ENCODE measurements at places on chromosomes 5 and 9.

- DNase-seq: no peak
Observed at GRCh38 chr9:98134702-98135557, 15.9 kb upstream of the TRIM14 start.

DNA sequence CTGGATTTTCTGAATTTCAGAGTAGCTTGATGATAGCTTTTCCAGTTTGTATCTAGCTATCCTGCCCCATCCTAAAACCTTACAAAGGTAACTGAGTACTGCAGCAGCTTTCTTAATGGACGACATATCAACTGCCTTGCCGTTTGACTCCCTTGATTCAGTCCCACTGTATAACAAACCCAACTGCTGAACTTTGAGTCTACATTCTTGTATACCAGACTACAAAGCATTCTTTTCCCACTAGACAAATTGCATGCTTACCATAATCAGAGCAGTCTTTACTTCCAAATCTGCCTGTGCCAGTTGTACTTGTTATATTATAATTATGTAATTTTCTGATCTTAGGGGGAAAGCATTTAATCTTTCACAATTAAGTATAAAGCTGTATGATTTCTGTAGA lies 47.3 kb downstream of the ANKRD31 start:
- no peak for DNase-seq

DNA sequence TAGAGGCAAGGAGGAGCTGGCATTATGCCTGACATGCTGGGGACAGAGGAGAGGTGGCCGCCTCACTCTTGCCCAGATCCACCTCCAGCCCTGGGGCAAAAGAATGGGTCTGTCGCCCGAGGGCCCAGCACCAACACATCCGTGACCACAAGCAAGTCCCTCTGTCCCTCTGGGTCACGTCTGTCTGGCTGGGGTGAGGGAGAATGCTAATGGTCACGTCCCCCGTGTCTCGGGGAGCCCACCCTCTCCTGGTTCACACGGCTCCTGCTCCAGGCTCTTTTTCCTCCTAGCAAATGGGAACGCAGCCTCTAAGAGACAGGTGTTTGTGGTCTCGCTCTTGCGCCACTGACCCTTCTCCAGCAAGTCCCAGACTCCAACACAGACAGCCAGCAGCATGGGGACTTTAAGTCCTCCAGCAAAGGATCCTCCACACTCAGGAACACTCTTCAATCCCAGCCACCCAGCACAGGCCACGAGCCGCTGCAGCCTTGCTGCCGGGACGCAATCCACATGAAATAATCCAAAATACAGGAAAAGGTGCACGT lies 4.1 kb downstream of the ENG start:
- DNase-seq: no peak

DNA sequence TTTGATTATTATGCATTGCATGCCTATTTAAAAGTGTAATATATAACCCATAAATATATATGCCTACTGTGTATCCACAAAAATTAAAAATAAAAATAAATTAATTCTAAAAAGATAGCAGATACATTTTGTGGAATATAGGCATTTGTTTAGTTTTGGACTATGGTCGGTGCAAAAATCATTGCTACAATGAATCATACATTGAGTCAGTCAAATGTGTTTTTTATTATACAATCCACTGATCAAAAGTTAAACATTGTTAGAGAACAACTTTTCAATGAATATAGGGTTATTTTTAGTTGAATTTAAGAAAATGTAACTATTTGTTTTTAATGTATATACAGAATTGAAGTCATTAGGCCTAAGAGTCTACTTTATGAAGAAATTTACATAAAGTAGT lies 885.9 kb downstream of the EFNA5 start:
- DNase-seq: no peak

DNA sequence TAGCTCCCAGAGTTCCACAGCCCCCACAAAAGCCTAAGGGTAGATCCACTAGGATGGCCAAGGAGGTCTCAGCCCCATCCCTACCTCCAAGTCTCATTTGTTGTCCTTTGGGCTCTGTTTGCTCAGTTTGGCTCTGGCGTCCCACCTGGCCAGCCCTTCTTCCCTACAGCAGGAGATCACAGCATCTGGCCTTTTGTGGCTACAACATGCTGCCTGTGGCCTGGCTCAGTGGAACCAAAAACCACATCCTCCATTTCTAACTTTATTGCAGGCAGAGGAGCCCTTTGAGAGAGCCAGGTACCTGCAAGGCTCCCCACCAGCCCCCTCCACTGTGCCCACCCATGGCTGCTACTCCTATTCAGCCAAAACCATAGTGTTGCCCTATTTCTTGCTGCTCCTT lies 11.4 kb downstream of the JADE2 start:
- no peak for DNase-seq

- no peak for DNase-seq
Observed at GRCh38 chr5:120053841-120054240, 410.3 kb upstream of the PRR16 start.

- DNase-seq: no peak
Observed at GRCh38 chr9:128252317-128253139, 23.3 kb downstream of the GOLGA2 start.

- no peak for DNase-seq
Observed at GRCh38 chr5:159936686-159937329, 20.5 kb downstream of the ADRA1B start.

DNA sequence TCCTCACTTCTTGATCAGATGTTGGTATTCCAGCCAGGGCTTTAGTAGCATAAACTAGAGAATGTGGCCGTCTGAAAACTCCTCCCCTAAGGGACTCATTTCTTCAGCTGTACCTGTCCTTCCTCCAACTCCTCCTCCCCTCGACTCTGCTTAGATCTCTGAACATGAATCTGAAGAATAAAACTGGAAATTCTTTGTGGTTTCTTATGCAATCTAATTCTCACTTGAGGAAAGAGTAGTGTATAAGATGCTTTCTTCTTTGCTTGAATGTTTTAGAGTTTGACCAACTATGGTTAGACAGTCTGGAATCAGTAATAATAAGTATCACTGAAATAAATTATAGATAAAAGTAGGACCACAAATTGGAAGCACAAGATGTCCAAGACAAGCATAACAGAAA lies 128.5 kb downstream of the LRRC70 start:
- DNase-seq: no peak

DNA sequence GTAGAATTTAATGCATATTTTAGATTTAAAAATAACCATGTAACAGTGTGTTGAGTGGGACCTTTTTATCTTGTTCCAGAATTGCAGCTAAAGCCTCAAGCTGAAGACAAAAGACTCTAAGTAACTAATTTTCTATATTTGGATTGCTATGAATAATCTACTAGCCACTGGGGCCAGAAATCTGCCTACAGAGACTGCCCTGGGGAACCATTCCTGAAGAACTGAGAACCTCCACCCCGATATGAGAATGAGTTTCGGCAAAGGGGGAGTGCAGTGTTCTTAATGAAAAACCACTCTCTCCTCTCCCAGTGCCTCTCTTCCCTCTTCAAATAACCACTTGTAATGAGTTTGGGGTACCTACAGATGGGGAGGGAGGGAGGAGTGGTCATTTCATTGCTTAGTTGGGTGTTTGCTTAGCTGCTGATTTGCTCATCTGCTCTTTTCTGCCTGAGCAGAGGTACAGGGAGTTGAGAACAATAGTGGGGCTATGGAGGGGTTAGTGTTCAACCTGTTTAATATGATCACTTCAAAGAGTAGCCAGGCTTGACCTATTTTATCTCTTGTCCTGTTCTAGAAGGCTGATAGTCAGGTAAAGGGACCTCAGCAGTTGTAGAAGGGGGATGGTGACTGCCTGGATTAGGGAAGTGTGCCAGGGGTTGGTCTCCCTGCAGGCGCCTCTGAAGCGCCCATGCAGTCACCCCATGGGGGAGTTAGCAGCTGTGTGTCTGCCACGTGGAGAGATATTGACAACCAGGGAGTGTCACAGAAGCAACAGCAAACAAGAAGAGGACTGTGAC lies 47.7 kb downstream of the ATG10 start:
- DNase-seq: no peak

GRCh38 chr5:68345582-68345981 lies 130.0 kb downstream of the PIK3R1 start:
- DNase-seq: no peak

DNA sequence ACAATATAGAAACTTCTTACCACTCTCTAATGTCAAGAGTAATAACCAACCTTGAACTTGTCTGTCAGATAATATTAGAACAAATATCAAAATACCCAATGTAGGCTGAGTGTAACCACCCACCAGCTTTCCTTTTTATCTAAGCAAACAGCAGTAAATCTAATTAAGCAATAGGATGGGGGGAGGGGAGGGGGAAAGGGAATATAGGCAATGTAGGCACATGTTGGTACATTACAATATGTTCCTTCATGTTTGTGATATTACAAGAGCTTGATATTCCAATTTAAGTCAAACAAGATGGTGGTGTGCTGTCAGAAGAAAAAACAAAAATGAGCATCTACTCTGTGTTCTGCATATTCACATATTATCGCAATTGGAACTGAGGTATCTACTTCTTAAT lies 158.2 kb downstream of the DENND1A start:
- no peak for DNase-seq

DNA sequence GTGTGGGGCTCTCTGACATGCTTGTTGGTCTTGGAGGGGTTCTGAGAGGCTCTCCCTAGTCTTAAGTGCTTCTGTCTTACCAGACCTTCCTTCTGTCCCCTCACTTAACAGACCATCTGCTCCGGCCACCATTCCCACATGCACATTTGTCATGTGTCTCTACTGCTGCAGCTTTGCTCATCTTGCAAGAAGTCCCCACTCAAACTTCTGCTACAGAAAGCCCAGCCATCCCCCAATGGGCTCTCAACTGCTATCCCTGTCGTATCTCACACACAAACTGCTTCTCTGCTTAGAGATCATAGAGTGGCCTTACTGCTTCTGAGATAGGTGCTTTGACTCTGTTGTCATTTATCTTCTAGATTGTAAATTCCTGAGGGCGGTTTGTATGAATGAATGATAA lies 69.4 kb downstream of the NUP214 start:
- no peak for DNase-seq

DNA sequence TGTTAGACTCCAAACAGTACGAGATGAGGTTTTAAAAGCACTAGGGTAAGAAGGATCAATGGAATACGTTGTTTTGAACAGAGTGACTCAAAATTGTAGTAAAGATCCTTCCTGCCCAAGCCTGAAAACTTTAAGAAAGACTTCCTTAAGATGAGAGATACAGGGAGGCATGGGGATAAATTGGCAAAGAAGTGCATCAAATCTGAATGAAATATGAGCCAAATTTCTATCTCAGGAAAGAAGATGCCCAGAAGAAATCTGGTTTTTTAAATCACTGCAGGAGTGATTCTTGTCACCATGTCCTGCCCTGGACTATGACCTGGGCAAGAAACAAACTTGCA lies 14.9 kb downstream of the FCN2 start:
- DNase-seq: no peak

- peak; percentile 60 for DNase-seq
Observed at GRCh38 chr5:76622973-76623596, at the start of gene F2RL2. Gene F2RL2 (minus strand): TSS chr5:76623403. CDS start chr5:76623230, 173 bp downstream.

- DNase-seq: no peak
Observed at GRCh38 chr9:8088477-8088876, 288.9 kb upstream of the DMAC1 start.

DNA sequence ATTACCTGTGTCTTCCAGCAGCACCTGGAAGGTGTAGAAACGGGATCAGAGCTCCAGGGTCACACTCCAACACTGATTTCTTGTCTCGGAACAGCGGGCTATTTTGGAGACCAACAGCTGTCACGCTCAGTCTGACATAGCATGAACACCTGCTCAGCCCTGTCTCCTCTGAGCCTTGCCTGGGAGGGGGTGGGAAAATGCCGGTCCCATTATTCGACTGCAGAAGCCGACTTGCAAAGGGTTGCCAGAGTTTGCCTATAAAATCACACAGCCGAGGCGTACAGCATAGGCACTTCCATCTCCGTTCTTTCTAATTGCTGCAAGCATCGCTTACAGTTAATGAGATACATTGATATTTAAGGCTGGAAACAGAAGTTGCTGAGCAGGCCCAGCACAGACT lies 300.8 kb upstream of the MSX2 start:
- DNase-seq: no peak

DNA sequence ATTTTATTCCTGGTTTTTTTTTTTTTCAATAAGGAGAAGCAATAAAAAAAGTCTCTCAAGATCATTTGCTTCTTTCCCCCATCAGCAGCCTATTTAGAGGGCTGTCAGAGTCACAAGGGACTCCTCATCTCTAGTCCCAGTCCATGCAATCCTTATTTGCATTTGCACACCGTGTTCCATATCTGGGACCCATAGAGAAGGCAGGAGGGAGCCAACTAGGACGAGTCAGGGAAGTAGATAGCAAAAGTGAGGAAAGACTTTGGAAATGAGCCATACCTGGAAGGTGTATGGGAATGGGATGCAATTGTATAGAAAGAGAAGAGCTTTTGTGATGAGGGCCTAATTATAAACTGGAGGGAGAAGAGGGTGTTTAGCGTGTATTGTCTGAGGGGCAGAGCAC lies 160.0 kb downstream of the PIK3R1 start:
- no peak for DNase-seq

DNA sequence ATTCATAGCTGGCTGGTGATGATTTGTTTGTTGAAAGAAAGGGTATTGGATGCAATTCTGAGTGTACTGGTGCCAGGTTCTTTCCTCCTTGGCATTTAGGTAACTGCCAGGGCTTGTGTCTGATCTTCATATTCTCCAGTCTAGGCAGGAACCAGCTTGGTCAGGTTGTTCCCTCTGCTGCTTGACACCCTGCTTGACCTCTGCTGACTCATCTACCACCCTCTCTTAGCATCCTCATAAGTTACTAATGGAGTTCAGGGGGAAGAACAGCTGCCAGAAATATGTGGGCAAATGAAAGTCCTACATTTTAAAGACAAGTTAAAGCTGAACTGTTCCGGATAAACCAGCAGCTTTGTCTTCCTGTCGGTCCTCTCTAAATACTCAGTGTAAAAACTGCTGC lies 116.1 kb upstream of the TNC start:
- peak; percentile 54 for DNase-seq

DNA sequence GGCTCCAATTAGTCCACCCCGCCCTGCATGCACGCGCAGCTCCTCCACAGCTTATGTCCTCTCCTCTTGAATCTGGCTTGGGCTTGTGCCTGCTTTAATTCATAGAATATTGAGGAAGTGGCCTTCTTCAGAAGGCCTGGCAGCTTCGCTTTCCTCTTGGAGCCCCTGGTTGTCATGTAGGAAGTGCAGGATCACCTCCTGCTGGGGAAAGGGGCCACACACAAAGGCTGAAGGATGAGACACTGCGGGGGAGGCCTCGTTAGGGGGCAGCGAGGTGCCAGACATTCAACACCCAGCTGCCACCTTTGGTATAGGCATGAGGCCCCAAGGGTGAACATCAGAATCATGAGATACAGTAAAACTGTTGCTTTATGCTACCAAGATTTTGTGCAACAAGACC lies 2.7 kb upstream of the CNOT6 start:
- no peak for DNase-seq

DNA sequence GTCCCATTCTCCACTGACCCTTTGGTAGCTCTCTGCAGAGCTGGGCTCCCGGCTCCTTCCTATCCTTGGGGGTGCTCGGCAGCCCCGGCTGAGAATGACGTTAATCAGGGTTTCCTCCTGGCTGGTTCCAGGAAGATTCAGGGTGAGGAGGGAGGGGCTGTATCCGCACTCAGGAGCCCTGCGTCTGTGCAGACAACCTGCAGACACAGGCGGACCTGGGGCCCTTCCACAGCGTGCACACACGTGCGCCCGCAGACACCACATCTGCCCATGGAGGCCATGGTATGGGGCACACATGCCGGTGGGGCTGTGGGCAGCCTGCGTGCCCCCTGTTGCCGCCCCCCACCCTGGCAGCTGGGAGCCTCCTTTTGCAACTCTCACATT lies 66.6 kb upstream of the RNU6ATAC start:
- no peak for DNase-seq
